Fibroblast of the aortic adventitia (primary cell): ENCODE measurements at places on chromosomes 12 and 14.
A peak's percentile ranks its signal among the peaks of the same experiment; 100 is the strongest.

DNA sequence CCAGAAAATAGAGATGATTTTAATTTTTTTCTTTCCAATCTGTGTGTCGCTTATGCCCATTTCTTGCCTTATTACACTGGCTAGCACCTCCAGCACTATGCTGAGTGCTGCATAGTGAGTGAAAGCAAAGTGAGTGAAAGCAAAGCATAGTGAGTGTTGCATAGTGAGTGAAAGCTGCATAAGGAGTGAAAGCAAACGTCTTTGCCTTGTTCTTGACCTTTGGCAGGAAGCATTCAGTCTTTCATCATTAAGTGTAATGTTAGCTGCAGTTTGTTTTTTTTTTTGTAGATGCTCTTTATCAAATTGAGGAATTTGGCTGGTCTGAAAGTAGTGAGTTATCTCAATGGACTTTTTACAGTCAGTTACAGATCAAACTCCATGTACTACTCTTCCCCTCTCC, 6.9 kb upstream of the CORO1C start:
- DNase-seq: peak; percentile 29

- DNase-seq: no peak
Measured at GRCh38 chr12:22322091-22322490, 12.4 kb downstream of the ST8SIA1 start.

DNA sequence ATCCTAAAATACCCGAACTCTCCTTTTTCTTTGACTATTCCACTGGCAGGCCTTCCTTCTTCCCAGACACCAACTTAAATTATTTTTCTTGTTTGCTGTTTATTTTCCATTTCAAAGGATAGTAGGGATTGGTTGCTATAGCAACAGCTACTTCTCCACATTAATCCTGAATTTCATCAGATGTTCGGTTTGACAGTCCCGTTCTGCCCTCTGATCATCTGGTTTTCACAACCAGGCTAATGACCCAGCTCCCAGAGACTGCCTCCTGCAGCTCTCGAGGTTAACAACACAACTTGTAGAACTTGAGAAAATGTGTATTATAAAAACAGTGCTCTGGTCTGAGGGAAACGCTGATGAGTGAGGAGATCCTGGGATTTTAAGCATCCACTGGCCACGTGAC, 45.5 kb downstream of the NUAK1 start:
- no peak for DNase-seq

GRCh38 chr14:101198398-101199027, 295.0 kb upstream of the RTL1 start:
- DNase-seq: no peak

GRCh38 chr12:110373025-110373424, 30.5 kb downstream of the ANAPC7 start:
- DNase-seq: no peak

- DNase-seq: no peak
Measured at GRCh38 chr12:117875744-117876435, 92.9 kb downstream of the KSR2 start.

GRCh38 chr12:119005913-119006312, 24.6 kb downstream of the SRRM4 start:
- no peak for DNase-seq

GRCh38 chr12:109835827-109836226, 2.6 kb upstream of the TRPV4 start:
- no peak for DNase-seq

GRCh38 chr12:18591473-18591872, 146.3 kb downstream of the PLCZ1 start:
- no peak for DNase-seq

DNA sequence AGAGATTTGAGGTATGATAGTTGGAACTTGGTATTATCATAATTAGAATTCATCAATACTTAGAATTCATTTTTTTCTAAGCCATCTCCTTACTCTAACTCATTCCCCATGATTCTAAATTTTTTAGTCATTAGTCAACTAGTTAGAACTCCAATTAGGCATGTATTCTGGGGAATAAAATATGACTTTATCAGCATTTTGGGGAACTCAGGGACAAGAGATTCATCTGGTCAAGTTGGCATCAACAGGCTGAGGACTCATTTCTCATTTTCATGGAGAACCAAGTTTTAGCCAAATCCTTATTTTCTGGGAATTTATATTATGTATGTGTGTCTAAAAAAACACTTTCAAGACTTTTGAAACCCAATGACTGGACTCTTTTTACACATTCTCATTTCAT, 29.2 kb downstream of the DIP2B start:
- no peak for DNase-seq
